Smooth muscle cell of the brain vasculature (primary cell): ENCODE measurements at places on chromosomes 6 and 20.

DNA sequence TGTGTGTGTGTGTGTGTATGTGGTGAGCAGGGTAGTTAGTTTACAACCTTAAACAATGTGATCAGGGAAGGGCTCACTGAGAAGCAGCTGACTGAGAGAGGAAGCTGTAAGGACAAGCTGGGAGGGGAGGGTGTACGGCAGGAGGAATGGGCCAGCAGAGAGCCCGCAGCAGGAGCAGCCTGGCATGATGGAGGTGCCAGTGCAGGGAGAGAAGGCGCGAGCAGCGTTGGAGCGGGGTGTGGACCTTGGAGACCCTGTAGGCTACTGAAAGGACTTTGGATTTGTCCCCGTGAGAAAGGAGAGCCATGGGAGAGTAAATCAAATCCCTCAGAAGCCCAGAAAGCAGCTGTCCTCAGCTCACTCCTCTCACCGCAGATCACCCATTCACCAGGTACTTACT is 18.5 kb downstream of the FAM209B start:
- no peak for DNase-seq

- no peak for DNase-seq
Measured at GRCh38 chr6:30041821-30042220, 19.2 kb upstream of the POLR1H start.

GRCh38 chr6:6790891-6791290 is 202.4 kb downstream of the LY86 start:
- DNase-seq, result no peak

- no peak for DNase-seq
Measured at GRCh38 chr6:48032151-48032550, 78.8 kb downstream of the PTCHD4 start.

DNA sequence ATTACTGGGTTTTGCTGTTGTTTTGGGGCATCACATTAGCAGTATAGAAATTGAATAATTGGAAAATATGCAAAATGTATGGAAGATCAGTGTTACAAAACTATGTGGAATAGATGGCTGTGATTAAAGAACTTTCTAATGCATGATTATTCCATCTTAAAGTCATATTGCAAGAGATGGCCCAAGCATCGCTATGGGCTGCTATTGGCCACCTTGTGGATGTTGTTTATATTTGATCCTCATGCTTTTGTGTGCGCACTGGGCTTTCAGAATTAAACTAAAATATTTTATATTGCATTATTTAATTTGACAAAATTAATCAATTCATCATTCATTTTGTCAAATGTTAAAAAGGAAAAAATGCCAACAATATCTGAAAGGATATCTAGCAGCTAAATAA is 16.1 kb upstream of the HMGN3 start:
- DNase-seq, result no peak

- DNase-seq, result peak; percentile 67
Measured at GRCh38 chr6:138593124-138593877, 94.0 kb upstream of the NHSL1 start.

- no peak for DNase-seq
Measured at GRCh38 chr20:58986968-58987517, 6.0 kb downstream of the NELFCD start.

DNA sequence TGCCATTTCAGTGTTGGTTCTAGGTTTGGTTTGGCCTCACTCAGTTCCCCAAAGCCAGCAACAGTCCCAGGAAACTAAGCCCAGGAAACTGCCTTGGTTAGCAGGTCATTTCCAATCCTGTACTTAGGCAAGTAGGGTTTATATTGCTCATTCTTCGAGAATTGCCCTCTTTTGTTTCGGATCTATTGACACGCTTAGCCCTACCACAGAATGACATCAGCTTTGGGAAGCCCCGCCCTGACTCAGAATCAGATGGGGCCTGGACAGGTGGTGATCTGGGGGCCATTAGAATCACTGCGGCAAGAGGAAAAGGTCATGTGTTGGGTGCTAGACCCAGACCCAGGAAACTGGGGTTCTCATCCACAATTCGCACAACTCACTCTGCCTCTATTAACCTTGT is 578.2 kb downstream of the QKI start:
- DNase-seq, result no peak

DNA sequence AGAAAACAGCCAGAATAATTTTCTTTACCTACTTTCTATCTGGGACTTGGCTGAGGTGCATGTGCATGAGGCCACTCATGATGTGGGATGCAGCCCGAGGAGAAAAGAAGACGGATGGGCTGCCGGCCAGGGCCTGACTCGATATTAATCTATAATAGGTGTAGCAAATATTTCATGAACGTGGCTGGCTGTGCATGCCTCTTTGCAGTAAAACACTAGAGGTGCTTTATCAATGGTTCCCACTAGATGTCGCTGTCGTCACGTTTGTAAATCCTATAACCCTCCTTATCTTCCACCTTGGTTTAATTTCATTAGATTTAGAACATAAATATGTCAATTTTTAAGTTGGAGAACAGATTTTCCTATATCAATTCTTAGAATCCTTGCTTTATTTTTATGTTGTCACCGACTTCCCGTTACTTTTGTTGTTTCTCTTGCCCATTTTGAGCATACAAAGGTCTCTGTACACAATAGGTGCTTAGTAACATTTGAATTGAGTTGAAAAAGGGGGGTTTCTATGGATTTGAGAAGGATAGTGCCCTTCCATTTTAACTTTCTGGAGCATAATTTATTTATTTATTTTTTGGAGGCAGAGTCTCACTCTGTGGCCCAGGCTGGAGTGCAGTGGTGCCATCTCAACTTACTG is 19.6 kb upstream of the FERMT1 start:
- peak; percentile 45 for DNase-seq

DNA sequence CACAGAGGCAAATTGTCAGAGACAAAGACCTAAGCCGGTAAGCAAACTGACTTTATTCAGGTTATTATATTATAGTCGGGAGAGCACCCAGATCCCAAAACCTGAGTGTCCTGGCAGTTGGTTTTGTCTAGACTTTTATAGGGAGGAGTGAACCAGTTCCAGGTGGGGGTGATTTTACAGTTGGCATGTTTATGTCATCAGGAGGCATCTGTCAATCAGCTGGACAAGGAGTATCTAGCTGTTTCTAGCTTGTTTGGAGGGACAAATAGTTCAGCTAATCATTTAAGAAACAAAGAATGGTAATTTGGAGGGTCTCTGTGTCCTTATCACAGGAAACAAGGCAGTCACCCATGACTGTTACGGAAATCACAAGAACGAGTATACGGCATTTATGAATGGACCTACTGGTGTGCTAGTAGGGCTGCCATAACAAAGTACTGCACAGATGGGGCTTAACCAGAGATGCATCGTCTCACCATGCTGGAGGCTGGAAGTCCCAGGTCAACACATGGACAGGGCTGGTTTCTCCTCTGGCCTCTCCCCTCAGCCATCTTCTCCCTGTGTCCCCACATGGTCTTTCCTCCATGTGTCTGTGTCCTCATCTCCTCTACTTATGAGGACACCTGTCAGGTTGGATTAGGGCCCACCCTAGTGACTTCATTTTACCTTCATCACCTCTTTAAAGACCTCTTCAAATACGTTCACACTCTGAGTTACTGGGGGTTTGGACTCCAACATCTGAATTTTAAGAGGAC is 122.7 kb downstream of the LY86 start:
- DNase-seq, result no peak

- DNase-seq, result no peak
Measured at GRCh38 chr6:136618086-136618485, 67.9 kb upstream of the MAP7 start.

DNA sequence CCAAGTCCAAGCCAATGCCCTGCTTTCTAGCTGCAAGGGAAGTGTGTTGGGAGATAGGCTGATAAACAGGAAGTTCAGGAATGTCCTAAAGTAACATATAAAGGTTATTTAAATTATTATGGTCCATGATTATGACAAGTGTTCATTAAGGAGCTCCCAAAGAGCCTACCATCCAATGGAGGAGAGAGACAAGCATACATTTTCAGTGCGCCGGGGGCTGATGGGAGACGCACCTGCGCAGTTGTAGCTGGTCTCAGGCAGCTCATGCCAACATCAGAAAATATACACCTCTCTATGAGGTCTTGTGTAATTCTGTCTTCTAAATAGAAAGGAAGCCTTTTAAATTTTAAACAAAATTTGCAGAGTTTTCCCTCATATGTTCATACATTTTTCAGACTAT is 12.6 kb upstream of the SFT2D1 start:
- no peak for DNase-seq

GRCh38 chr6:142398353-142398752 is 96.5 kb downstream of the ADGRG6 start:
- no peak for DNase-seq

DNA sequence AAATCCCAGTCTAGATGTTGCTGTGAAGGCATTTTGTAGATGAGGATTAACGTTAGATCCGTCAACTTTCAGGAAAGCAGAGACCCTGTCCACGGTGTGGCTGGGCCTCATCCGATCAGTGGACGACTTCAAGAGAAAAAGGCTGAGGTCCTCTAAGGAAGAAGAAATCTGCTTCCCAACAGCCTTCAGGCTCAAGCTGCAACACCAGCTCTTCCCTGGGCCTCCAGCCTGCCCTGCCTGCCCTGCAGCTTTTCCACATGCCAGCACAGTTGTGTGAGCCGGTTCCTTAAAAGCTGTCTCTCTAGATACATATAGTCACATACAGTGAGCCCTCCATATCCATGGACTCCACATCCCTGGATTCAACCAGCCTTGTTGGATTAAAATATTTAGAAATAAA is 14.1 kb upstream of the PDE10A start:
- DNase-seq, result no peak

GRCh38 chr6:124487623-124488431 is 474.4 kb upstream of the RNF217 start:
- no peak for DNase-seq

- DNase-seq, result no peak
Measured at GRCh38 chr6:111980143-111980542, 73.8 kb upstream of the CCN6 start.

DNA sequence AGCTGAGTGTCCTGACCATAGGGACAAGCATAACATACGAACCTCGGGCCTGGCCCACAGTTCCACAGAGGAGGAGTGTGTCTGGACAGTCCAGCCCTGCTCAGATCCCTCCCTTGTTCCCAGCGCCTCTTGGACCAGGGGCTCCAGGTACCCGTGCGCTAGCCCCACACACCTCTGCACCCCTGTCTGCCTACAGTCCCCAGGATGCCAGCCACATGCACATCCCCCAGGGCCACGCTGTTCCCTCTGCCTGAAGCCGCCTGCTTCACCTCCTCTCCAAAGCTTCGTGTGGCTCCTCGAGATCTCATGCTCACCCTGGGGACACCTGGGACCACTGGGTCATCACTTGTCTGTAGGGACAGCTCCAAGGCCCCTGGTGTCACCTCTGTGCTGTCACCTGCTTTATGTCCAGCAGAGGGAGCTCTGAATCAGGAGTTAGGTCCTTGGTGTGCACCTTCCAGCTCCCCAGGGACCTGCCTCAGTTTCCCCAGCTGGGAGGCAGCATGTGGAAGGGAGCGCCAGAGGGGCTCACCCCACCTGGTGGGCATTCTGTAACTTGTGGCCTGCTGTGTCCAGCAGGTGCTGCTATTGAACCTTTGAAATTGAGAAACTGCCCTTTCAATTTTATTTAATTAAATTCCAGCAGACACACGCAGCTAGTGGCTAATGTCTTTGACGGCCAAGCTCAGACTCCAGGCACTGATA is 7.3 kb upstream of the YTHDF1 start:
- no peak for DNase-seq

- no peak for DNase-seq
Measured at GRCh38 chr6:166490671-166491500, 95.6 kb downstream of the RAMACL start.

DNA sequence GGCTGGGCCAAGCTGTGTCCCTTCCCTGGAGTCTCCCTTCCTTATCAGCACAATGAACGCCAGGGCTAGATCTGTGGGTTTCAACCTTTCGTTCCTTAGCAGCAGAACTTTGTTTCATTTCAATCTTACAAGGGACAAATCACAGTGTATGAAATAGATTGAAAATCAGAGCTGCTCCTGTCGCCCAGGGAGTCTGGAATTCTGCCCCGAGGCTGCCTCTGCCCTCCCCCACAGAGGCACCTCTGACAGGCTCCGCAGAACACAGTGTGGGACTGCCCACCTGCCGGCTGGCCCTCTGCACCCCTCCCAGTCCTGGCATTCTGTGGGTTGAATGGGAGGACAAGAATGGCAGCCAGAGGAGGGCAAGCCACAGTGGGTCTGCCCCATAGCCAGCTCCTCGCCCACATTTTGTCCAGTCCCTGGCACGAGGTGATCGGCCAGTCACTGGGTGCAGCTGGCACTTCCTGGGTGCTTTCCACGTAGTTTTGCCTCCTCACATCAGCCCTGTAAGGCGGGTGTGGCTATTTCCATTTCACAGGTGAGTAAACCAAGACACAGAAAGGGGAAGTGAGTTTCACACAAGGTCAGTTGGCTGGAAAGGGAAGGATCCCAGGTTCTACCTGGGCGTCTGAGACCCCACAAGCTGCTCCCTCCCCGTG is 26.1 kb downstream of the MANBAL start:
- no peak for DNase-seq

GRCh38 chr6:36368921-36369865 is 18.3 kb downstream of the ETV7 start:
- DNase-seq, result no peak

GRCh38 chr6:93087606-93088005 is 331.8 kb downstream of the EPHA7 start:
- DNase-seq, result no peak

DNA sequence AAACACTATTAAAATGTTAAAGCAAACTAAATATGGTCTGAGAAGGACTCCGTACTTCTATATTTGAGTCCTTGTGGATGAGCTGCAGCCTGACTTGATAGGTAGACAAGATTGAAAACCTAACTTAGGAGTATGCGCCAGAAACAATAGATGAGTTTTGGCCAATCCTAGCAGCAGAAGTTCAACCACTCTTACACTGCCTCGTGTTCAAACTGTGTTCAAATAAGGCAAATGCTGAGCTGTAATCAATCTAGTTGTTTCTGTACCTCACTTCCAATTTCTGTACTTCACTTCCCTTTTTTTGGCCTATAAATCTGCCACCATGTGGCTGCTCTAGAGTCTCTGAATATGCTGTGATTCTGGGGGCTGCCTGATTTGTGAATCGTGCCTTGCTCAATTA is 13.2 kb upstream of the SERINC1 start:
- no peak for DNase-seq

DNA sequence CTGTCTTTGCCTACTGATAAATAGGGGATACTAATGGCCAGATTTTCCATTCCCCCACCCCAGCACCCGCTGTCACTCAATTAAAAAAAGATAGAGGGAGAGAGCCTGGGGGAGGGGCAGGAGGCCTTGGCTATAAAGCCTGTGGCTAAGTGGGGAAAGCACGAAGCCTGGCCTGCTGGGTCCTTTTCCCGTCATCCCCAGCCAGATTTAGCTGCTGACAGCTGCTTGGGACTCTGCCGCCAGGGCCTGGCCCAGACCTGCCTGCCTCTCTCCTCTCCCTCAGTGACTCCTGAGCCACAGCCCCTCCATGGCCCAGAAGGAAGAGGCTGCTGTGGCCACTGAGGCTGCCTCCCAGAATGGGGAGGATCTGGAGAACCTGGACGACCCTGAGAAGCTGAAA is at the start of gene APOBEC2:
TSS of gene APOBEC2 (plus strand) at position 162 of the 400 bp plus-strand sequence. CDS start at position 308, 146 bp downstream.
- DNase-seq, result no peak

GRCh38 chr20:24651976-24652345 is 182.5 kb downstream of the SYNDIG1 start:
- no peak for DNase-seq
